ENCODE measurements at places on chromosomes 6 and 20.
A peak's percentile ranks its signal among the peaks of the same experiment; 100 is the strongest.

GRCh38 chr6:144519426-144519825 lies 234.3 kb downstream of the UTRN start:
- no peak for DNase-seq

GRCh38 chr20:45341939-45342854 lies 6.0 kb downstream of the SDC4 start:
- no peak for DNase-seq

- no peak for DNase-seq
Measured at GRCh38 chr20:3449319-3449718, 21.5 kb upstream of the ATRN start.

DNA sequence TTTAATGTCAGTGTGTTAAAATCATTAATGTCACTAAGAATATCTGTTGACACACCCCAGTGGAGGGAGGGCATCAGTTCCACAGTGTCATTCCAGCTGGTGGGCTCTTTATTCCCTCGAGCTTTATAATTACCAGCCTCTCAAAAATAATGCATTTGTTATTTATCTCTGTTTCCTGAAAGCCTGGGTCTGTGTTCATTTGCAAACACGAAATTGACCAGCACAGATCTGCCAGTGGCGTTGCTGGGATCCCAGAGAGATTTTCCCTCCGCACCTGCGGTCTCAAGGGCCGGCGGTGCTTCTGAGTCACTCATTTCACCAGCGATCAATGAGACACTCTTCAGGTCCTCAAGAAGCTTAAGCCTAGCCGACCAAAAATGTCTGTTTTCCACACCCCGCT lies 5.7 kb upstream of the PYGB start:
- no peak for DNase-seq

GRCh38 chr20:31836853-31837608 lies 8.4 kb downstream of the FOXS1 start:
- no peak for DNase-seq

- DNase-seq = no peak
Measured at GRCh38 chr20:43916073-43916880, 1.6 kb downstream of the TOX2 start.

GRCh38 chr6:15319677-15320076 lies 73.8 kb downstream of the JARID2 start:
- no peak for DNase-seq

DNA sequence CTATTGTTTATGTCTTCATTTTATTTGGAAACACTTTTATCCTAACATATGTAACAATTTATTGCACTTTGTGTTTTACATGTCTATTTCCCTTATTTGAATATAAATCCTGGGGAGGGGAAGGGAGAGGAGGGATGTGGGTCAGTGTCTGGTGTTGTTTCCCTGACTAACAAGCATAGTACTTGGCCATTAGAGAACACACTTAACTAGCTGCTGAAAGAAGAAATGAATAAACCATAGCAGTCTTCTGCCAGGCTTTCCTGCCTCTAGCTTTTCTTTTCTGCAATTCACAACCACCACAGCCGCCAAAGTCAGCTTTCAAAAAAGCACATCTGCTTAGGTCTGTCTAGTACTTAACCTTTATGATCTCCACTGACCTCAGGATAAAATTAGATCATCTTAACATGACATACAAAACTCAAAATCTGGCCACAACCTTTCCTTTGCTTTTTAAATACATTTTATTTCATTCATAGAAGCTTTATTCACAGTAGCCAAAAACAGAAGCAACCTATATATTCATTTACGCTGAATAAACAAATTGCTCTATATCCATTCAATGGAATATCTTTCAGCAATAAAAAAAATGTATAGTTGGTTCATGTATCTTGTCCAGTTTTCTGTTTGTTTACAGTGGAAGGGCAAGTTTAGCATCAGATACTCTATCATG lies 16.3 kb downstream of the PDSS2 start:
- no peak for DNase-seq

DNA sequence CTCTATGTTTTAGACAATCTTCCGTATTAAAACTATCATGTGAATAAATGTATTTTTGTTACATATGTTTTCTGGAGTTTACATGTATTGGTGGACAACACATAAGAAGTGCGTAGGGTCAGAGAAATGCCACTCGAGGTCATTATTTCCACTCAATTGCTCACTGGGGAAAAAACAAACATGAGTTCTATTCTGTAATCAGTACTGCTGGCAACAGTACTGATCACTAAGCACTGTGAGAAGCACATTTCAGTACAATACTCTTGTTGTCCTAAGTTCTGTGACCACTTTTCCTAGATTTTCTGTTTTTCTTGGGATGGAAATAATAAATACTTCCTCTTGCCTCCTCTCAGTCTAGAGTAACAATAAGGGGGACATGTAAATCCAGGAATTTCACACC lies 44.5 kb downstream of the UST start:
- DNase-seq = no peak

GRCh38 chr6:45722876-45723275 lies 292.8 kb downstream of the CLIC5 start:
- no peak for DNase-seq

- DNase-seq = no peak
Measured at GRCh38 chr6:46390153-46390876, 100.9 kb downstream of the RCAN2 start.

DNA sequence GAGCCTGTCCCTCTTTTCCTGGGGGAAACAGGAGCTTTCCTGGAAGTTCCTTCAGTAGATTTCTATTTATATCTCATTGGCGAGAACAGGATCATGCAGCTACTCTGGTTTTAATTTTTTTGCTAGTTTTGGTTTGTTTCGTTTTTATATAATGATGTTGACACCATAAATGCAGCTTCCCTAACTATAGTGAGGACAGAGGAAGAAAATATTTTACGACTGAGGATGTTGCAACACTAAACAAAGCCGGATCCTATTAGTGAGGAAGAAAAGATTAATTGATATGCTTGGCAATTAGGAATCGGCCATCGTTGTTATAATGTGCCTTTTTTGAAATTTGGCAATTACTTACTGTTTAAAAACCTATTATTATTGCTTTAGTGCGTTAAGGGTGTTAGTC lies 16.6 kb downstream of the KDM1B start:
- DNase-seq = no peak

- DNase-seq = no peak
Measured at GRCh38 chr6:117536317-117536716, 53.8 kb downstream of the DCBLD1 start.

DNA sequence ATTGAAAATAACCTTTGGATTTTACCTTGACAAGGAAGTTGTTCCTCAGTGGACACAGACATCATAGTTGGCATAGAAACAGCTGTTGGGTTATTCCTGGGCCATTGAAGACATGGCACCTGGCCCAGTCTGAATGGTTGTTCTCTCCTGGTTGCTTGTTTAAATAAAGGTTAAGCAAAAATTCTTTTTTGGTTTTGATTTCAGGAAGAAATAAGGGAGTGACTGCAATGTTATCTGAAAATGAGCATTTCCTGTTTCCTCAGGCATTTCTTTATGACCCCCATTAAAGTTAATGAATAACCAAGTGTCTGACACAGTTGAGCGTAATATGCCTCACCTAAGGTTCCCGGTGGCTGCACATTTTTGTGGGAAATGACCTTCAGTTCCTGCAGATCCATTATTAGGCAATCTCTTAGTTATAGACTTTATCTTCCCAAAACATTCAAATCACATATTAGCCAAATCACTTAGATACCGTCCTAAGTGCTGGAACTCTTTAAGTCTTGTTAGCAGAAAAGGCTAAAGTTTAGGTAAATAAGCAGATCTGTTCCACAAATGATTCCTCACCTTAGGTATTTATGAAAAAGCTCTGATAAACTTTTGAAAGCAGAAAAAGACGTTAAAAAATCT lies 648.7 kb upstream of the FLRT3 start:
- DNase-seq = no peak

GRCh38 chr6:122286512-122286911 lies 112.9 kb upstream of the HSF2 start:
- no peak for DNase-seq

- DNase-seq = no peak
Measured at GRCh38 chr20:21167261-21167660, 41.4 kb downstream of the KIZ start.

DNA sequence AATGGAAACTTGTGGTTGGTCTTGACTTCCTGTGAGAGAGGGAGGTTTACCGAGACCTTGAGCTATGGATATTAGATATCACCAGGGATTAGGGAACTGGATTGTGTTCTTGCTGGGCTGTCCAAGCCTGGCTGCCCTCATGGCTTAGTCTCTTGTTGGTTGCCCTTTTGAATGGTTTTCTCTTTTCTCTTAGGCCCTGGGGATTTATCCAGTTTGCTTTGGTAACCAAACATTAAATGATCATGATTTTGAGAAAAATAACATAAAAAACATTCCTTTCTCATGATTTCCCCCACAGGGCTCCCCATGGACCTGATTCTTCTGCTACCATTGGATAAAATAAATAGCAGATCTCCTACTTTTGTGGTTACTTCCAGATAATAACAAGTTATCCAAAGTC lies 306.4 kb upstream of the RNF217 start:
- DNase-seq = no peak

- DNase-seq = no peak
Measured at GRCh38 chr20:53099856-53100255, 127.7 kb downstream of the TSHZ2 start.

GRCh38 chr20:31633339-31633914 lies 4.3 kb upstream of the COX4I2 start:
- DNase-seq = no peak

- no peak for DNase-seq
Measured at GRCh38 chr6:104402572-104402971, 457.1 kb downstream of the HACE1 start.

DNA sequence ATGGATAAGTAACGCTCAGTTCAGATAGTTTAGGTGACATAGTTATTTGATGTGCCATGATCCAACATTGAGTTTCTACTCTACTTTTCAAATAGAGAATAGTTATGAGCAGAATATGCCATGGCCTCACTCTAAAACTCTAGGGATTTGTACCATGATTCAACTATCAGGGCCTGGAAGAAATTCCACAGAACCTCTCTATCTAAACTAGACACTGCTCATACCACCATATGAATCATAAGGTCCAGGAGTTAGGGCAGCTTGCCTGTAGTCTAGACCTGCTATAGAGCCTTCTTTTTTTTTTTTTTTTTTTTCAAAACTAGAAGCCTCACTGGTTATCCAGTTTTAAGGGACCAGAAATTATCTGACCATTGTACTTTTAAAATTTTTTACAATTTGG lies 571.8 kb upstream of the IMPG1 start:
- no peak for DNase-seq

GRCh38 chr6:2353412-2354137 lies 108.2 kb upstream of the GMDS start:
- DNase-seq = peak; percentile 29
